ENCODE measurements at places on chromosomes 2 and 18.

- no peak for DNase-seq
Measured at GRCh38 chr2:122221665-122222064, 466.2 kb downstream of the TSN start.

DNA sequence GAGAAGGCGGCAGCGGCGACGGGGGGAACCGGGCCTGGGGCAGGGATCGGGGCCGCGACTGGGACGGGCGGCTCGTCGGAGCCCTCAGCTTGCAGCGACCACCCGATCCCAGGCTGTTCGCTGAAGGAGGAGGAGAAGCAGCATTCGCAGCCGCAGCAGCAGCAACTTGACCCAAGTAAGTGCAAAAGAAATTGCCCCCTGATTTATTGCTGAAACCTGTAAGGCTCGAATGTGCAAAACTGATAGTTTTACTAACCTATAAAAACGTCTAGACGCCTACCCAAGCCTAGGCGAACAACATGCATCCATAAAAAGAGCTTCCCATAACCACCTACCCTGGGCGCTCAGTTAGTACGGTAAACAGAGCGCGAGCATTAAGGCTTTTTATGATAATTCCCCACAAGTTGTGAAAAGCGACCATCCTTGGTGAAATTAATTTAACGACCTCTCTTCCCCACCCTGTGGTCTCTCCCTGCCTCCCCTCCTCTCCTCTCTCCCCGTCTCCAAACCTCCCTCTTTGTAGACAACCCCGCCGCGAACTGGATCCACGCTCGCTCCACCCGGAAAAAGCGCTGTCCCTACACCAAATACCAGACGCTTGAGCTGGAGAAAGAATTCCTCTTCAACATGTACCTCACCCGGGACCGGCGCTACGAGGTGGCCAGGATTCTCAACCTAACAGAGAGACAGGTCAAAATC is 1.0 kb downstream of the HOXD9 start:
- no peak for DNase-seq

- DNase-seq: peak; percentile 98
Measured at GRCh38 chr2:210630873-210631560, 74.6 kb downstream of the CPS1 start.

- no peak for DNase-seq
Measured at GRCh38 chr2:101419096-101419663, 31.9 kb upstream of the CREG2 start.

DNA sequence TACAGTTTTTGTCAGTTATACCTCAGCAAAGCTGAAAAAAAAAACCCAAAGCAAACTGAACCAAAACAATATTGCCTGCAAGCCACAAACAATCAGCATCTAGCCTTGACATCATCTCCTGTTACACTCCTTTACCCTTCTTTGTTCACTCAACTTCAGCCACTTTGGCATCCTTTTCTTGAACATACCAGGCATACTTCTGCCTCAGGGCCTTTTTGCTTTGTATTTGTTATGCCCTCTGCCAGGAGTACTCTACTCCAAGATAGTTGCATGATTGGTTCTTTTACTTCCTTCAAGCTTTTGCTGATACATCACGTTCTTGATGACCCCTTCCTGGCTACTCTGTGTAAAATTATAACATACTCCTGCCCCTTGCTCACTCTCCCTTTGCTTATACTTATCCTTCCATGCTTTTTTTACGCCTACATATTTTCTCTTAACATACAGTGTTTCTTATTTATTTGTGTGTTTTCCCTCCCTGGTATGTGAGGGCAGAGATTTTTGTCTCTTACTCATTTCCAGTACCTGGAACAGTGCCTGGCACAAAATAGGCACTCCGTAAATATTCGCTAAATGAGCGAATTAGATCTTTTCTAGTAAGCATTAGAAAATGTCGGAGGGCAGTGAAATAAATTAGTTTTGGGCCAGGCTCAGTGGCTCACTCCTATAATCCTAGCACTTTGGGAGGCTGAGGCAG is 12.7 kb downstream of the ABI2 start:
- DNase-seq: no peak

DNA sequence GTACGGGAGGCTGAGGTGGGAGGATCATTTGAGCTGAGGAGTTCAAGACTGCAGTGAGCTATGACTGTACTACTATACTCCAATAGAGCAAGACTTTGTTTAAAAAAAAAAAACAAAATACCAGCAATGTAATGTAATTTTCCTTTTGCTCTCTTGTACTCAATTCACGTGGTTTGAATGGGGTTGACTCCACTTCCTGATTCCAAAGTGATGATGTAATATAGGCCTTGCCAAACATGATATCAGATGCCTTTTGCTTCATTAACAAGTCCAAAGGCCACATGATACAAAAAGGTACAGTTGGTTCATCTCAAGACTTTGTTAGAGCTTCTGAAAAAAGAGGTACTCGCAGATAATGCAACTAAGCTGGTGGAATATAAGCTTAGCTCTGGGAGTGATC is 321.8 kb downstream of the ZEB2 start:
- DNase-seq: no peak

DNA sequence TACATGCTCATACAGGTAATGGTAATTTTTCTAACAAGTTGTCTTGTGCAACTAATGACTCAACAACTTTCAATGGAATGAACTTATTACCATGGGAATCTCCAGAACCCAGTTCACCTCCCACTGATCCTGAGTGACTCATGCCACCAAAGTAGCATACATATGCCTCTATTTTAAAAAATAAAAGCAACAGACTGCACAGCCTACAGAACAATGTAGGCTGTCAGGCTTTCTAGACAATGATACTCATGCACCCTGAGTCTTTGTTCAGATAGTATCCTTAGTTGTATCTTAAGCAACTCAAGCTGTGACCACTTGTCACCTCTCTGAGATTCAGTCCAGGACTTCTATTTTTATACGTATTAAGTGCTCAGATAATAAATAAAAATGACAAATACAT is 531.0 kb upstream of the SETBP1 start:
- no peak for DNase-seq

DNA sequence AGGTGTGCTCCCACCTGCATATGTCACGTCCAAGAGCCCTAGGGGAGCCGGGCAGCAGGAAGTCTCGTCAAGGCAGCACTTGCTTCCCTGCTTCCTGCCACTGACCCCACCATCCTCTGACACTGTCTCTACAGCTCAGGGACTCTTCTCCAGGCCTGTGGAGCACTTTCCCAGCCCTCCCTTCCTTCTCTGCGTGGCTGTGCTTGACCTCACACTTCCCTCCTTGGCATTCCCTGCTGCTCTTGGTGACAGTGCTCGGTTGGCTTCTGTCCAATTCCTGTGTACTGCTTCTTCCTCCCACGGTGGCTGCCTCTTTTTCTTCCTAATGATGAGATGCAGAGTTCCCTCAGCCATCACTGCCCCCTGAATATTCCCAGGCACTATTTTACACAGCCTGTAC is 2.8 kb downstream of the CIDEA start:
- DNase-seq: no peak

DNA sequence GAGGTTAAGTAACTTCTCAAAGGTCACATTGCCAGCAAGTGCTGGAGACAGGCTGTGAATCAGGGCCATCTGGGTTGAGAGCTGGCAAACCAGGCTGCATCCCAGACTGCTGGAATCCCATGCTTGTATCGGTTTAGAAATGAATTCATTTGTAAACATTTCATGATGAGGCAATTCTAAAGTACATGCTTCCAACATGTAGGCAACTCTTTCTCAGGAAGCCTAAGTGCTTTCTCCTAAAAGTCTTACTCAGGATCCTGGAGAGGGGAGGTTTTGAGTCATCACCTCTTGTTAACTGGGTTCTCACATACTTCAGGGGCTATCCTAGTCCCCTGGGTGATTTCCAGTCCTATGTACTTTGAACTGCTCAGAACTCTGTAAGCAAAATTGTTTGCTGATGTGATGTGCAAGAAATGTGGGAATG is 416.5 kb downstream of the MEIS1 start:
- no peak for DNase-seq

- no peak for DNase-seq
Measured at GRCh38 chr2:71749671-71750101, 296.3 kb downstream of the DYSF start.

DNA sequence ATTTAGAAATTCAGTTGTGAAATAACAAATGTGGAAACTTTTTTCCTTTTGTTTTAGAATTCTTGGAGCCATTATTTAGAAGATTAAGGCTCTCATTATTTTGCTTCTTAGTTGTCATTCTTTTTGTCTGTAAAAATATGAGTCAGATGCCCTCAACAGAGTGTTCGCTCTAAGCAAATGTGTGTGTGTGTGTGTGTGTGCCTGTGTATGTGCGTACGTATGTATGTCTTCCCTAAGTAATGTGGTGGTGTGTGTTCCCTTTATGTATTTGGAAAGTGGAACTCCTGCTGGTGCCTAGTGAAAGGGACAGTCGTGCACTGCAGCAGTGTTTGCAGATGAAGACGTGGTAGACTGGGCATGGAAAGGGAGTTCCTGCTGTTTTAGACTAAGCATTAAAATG is 27.5 kb downstream of the ZNF407 start:
- no peak for DNase-seq

DNA sequence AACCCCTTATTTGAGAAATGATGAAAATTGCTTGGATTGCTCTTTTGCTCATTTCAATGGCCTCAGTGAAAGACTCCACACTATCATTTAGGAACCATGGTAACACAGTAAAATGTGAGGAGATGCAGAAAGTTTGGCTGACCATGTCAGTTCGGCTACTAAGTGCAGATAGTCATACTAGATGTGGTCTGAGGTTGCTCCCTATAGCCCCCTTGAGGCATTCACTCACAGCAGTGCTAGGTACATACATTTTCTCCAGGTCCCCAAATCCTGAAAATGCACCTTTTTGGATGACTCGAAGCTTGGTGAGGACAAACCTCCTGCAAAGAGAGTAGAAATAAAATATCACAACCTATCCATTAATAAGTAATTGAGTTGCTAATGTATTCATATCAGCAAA is 86.3 kb downstream of the FSHR start:
- DNase-seq: no peak

DNA sequence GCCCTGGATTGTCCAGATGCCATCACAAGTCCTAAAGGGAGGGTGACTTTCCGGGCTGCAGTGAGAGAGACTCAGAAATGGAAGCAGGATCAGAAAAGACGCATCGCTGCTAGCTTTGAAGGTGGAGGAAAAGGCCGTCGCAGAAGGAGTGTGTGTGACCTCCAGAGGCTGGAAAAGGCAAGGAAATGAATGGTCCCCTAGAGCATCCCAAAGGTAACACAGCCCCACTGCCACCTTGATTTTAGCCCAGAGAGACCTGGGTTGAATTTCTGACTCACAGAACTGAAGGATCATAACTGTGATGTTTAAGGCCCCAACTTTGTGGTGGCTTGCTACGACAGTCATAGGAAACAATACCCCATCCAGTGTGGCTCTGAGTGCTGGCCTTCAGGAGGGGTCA is 8.6 kb upstream of the NCK2 start:
- no peak for DNase-seq

DNA sequence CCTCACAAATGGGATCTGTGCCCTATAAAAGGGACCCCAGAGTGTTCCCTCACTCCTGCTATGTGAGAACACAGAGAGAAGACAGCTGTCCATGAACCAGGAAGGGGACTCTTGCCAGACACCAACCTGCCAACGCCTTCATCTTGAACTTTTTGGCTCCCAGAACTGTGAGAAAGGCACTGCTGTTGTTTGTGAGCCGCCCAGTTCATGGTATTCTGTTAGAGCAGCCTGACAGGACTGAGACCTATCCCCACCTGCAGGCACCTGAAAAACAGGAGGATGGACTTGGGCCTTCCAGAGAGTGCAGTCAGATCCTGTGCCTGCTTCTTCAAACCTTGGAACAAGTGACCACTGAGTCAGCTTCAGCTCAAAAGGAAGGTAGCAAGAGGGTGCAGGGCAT is 51.4 kb downstream of the CRACDL start:
- no peak for DNase-seq

DNA sequence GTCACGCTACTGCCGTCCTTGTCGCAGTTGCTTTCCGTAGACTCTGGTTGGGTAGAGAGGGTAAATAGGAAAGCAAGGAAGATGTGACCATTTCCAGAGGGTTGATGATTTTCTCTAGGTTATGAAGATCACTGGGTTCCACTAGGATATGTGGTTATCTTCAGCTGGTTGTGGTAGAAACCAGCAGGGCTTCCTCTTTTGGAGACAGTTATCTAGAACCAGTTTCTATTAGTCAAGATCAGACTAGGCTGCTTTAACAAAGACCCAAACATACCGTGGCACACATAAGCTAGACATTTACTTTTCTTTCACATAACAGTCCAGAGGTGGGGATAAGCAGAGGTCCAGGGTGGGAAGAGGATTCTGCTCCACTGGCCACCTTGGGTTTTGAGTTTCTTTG is 59.6 kb downstream of the FASTKD2 start:
- no peak for DNase-seq

- no peak for DNase-seq
Measured at GRCh38 chr2:62325398-62325797, 129.5 kb downstream of the B3GNT2 start.

- DNase-seq: peak; percentile 6
Measured at GRCh38 chr2:96156926-96157648, 11.8 kb upstream of the DUSP2 start.

GRCh38 chr18:23207191-23207955 is 72.1 kb downstream of the CABLES1 start:
- DNase-seq: no peak

GRCh38 chr2:197515315-197515738 is 539 bp upstream of the MOB4 start:
- DNase-seq: no peak

- DNase-seq: no peak
Measured at GRCh38 chr18:12003894-12004293, 22.6 kb downstream of the IMPA2 start.

DNA sequence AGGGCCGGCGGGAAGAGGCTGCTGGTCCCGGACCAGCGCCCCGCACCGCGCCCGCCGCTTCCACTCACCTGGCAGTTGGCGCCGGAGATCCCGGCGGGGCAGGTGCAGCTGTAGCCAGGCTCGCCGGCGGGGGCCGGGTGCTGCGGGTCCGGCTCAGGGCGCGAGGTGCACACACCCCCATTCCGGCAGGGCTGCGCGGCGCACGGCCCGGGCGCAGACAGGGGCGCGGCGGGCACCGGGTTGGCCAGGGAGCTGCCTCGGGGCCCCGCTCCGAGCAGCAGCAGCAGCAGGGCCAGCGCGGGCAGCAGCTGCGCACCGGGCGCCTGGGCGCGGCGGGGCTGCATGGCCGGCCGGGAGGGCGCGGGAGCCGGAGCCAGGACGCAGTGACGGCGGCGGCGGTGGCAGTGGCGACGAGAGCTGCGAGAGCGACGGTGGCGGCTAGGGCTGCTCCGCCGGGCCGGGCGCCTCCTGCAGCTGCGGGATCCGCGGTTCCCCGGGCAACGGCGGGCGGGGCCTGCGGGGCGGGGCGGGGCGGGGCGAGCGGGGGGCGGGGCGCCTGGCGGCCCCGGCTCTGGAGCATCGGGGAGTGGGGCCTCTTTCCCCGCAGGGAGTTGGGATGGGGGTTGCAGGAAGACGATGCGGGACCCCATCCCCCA is at the start of gene DNER:
TSS of gene DNER (minus strand) at position 476 of the 656 bp plus-strand sequence. CDS start at position 344, 132 bp downstream.
- no peak for DNase-seq

DNA sequence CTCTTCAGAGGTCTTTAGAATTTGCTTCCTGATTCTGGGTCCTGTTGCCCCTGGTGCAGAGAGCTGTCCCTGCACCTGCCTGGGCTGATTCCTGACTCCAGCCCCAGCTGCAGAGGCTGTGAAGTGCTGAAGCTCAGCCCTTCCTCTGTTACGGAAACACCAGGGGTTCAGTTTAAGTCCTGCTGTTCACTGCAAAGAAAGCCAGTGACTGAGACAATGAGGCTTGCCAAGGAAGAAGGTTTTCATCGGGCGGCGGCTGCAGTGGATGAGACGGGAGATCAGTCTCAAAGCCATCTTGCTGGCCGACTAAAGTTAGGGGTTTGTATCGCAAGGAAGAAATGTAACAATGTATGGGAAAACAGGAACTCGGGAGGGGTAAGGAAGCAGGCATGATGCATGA is 142.4 kb upstream of the ZNF236 start:
- DNase-seq: no peak
